ENCODE measurements at places on chromosomes 5 and 9. TPM values are rescaled to one million over a fixed set of nuclear protein-coding genes. Genes with fewer than 3 reads are reported as not detected.

- peak; percentile 22 for DNase-seq
Observed at GRCh38 chr9:20508242-20508641, 114.1 kb downstream of the MLLT3 start.

- no peak for DNase-seq
Observed at GRCh38 chr5:179408611-179409010, 63.4 kb upstream of the ADAMTS2 start.

The SLC23A1 gene
- polyA plus RNA-seq: not detected

- no peak for DNase-seq
Observed at GRCh38 chr5:100275631-100276030, 259.5 kb upstream of the FAM174A start.

- no peak for DNase-seq
Observed at GRCh38 chr9:108835831-108836230, 20.0 kb downstream of the ACTL7B start.

DNA sequence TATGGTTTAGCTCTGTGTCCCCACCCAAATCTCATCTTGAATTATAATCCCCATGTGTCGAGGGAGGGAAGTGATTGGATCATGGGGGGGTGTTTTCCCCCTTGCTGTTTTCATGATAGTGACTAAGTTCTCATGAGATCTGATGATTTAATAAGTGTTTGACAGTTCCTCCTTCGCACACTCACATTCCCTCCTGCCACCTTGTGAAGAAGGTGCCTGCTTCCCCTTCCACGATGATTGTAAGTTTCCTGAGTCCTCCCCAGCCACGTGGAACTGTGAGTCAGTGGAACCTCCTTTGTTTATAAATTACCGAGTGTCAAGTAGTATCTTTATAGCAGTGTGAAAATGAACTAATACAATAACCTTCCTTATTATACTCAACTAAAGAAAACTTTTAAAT, 24.3 kb upstream of the TEX10 start:
- no peak for DNase-seq

The CNTNAP3B gene
- polyA plus RNA-seq: not detected

- DNase-seq: no peak
Observed at GRCh38 chr9:104981543-104982129, 53.7 kb upstream of the ABCA1 start.

DNA sequence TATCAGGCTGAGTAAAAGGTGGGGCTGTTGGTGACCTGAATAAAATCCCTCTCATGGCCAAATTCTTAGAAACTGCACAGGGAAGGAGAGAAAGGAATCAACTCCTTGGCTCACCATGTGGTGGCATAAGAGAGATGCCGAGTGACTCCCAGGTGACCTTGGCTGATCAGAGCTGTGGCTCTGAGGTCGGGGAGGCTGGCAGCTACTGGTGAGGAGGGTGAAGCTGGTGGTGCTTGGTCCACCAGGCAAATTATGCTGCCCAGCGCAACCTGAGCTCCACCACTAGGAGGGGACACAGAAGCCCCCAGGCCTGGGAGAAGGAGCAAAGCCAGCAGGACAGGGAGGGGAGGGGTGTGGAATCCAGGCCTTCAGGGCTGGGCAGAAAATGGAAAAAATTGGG, 111.2 kb upstream of the IL12B start:
- DNase-seq: no peak

GRCh38 chr5:147779694-147780093, 2.8 kb downstream of the JAKMIP2 start:
- DNase-seq: no peak

GRCh38 chr5:132104556-132104955, 31.0 kb downstream of the CSF2 start:
- DNase-seq: no peak

- no peak for DNase-seq
Observed at GRCh38 chr5:633501-633955, 21.4 kb downstream of the CEP72 start.

DNA sequence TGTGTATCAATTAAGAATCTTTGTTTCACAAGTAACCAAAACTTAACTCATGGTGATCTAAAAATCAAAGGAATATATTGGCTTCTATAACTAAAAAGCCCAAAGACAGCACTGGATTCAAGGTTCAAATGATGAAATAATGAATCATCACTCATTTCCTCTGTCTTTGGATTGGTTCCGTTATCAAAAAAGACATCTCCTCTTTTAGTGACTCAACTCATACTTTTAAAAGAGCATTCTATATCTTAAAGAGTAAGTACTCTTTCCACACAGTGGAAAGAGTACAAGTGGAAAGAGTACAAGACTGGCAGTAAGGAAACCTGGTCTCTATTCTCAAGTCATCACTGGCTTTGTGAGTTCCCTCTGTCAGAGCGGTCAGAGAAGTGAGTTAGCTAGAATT, 141.4 kb upstream of the NMUR2 start:
- DNase-seq: no peak

GRCh38 chr5:1736065-1736464, 63.6 kb downstream of the MRPL36 start:
- DNase-seq: no peak

The ENTPD2 gene
- polyA plus RNA-seq: not detected

GRCh38 chr9:2390028-2390427, 231.6 kb upstream of the VLDLR start:
- no peak for DNase-seq

GRCh38 chr9:85067792-85068191, 398.3 kb downstream of the NTRK2 start:
- DNase-seq: no peak

The RBM22 gene
- 60.5 TPM for polyA plus RNA-seq

DNA sequence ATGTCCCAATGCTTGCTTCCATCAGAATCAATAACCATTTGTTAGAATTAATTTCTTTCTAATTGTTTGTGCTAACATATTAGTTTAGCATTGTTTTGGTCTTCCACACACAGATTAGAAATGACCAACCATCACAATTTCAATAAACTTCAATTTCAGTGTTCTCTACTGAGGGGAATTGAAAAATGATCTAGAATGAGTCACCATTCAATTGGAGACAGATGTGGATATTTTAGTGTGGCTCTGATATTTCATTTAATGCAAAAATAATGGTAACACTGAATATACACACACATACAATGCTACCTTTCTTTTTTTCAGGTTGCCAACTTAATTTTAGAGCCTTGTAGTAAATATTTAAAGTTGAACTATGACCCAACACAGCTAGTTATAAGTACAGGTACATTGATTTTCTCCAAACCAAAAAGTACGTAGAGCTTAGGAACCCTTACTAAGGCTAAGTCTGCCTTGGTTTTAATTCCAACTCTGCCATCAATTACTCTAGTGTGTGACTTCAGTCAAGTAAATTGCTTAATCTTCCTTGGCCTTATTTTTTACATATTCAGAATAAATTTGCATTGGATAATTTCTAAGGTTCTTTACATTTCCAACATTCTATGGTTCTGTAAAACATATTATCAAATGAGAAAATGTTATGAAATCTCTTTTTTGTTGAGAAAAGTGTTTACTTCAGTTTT, 143.9 kb downstream of the DMRTA1 start:
- DNase-seq: no peak

DNA sequence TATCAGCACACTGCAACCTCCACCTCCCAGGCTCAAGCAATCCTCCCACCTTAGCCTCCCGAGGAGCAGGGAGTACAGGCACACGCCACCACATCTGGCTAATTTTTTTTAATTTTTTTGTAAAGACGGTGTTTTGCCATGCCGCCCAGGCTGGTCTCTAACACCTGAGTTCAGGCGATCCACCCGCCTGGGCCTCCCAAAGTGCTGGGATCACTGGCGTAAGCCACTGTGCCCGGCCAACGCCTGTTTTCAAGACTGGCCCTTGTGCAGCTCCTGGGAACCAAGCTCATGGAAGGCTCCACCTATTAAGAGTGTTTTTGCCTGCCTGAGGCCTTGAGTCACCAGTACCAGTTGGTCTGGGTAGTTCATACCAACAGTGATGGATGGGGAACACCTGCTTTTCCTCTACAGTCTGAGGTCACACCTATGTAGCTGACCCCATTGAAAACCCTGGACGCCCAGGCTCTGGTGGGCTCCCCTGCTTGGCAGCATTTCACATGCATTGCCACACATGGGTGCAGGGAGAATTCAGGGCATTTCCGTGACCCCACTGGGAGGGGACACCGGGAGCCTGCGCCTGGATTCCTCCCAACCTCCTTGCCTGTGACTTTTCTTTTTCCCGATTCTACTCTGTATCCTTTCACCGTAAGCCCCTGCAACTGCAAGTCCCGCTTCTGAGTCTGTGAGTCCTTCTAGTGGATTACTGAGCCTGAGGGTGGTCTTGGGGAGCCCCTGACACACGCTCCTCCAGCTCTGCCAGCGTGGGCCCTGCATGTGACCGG, 63.5 kb downstream of the ZNF354C start:
- DNase-seq: no peak

The BARX1 gene
- not detected for polyA plus RNA-seq

DNA sequence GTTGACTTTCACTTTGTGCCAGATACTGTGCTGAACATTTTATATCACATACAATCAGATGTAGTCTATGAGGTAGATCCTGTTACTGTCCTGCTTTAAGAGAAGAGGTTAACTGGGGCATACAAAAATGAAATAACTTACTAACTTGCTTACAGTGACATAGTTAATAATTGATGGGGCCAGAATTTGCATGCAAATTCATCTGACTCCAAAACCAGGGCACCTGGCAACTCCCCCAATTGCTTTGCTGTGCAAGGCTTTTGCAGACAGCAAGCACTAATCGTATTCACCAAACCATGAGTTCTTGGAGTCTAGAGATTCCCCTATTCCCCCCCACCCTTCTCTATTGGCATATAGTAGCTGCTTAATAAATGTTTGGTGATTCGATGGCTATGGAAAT, 155.9 kb downstream of the TTLL11 start:
- DNase-seq: no peak

DNA sequence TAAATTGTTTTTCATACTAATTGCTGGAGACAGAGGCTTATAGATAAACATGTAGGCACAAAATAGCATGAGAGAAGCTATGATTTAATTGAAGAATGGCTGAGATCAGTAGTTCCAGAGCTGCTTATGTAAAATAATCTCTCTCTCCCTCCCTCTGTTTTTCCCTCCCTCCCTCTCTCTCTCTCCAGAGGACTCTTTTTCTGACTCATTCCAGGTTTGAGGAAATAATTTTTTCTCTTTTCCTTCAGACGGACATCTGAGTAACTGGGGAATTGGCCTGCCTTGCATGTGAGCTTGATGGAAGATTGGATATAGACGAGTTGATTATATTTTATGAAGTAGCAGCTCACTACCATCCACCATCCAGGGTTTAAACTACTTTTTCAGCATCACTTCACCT, 35.5 kb downstream of the KCTD16 start:
- no peak for DNase-seq

DNA sequence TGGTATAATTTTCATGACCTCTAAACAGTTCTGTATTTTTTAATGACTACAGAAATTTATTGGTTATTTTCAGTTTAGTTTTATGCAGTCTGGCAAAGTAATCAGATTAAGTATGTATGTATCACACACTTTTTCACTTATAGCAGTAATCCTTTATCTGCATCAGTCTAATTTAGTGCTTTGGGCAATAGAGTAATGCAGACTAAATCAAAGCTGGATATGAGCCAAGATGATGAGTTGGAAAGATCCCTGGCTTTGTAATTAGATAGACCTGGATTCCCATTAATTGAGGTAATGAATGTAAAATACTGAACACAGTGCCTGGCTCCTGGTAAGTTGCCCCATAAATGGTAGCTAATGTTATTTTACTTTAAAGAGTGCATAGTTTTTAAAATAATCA, 215.4 kb upstream of the TLX3 start:
- DNase-seq: no peak

- no peak for DNase-seq
Observed at GRCh38 chr5:154547551-154547950, 69.5 kb upstream of the HAND1 start.

The CDC20B gene
- not detected for polyA plus RNA-seq

DNA sequence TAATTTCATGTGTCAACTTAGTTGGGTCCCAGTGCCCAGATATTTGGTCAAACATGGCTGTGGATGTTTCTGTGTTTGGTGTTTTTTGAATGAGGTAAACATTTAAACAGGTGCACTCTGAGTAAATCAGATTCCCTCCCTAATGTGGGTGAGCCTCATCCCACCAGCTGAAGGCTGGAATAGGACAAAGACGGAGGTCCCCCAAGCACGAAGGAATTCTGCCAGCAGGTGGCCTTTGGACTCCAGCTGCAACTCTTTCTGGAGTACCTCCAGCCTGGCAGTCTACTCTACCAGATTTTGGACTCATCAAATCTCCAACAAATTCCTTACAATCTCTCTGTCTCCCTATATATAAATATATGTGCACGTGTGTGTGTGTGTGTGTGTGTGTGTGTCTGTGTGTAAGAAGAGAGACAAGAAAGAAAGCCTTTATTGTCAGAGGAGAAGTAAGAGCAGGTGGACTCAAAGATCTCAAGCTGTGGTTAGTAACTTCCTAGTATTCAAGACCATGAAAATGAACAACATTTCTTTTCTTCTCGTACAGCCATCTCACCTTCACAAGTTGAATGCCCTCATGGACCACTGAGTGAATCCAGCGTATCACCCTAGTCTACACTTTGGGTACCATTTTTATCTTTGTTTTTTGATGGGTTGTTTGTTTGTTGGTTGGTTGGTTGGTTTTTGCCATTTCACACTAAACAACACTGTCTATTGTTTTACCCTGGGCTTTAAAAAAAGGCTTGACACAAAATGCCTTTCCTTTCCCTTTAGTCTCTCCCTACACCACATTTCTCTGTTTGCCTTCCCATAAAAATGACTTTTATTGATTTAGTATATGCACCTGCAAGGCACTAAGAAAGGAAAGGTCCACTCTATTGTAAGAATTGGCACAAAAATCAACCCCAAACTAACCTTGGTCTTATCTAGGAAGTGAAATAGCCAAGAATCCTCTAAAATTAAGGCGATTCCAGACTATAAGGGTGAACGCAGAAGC, 118.7 kb downstream of the TENT4A start:
- no peak for DNase-seq

GRCh38 chr9:133235549-133236222, 26.6 kb upstream of the OBP2B start:
- no peak for DNase-seq

GRCh38 chr5:77924081-77924480, 147.9 kb upstream of the TBCA start:
- DNase-seq: no peak

DNA sequence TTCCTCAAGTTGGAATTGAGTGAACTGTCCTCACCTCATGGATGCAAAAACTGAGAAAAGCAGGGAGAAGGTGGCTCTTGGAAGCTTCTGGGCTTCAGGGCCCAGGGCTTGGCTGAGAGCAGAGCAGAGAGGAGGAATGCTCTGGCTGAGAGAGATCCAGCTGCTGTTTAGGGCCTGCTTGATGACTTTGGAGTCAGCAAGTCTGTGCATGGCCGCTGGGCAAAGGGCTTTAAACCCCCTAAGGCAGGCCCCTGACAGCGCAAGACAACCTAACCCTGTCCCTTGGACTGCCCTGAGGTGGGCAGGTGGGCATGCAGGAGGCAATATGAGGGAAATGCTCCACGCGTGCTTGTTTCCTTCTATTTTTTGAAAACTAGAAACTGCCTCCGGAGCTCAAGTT, 8.6 kb downstream of the STC2 start:
- DNase-seq: no peak

- DNase-seq: no peak
Observed at GRCh38 chr5:147461915-147462314, 48.0 kb downstream of the DPYSL3 start.

Measured in naive thymus-derived CD4-positive, alpha-beta T cell (primary cell).